ENCODE measurements at places on chromosomes 7 and 10. TPM values are rescaled to one million over a fixed set of nuclear protein-coding genes. Genes with fewer than 3 reads are reported as not detected.

GRCh38 chr7:1113548-1113885, 25.6 kb downstream of the GPER1 start:
- no peak for DNase-seq

DNA sequence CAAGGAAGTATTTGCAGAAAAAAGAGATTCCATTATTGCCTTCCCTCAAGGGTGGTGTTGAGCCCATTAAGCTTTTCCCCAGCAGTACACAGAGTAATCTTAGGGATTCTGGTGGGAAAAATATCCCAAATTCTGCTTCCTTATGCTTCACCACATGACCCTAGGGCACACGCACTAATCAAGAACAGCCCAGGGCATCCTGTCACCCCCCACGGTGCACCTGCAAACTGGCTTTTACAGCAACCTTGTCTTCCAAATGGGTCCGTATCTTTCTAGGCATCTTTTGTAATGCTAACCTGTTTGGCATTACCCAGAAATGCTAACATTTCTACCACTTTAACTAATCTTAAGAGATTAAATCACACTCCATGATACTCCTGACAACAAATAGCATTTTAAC, 926 bp upstream of the C7orf33 start:
- DNase-seq: no peak

DNA sequence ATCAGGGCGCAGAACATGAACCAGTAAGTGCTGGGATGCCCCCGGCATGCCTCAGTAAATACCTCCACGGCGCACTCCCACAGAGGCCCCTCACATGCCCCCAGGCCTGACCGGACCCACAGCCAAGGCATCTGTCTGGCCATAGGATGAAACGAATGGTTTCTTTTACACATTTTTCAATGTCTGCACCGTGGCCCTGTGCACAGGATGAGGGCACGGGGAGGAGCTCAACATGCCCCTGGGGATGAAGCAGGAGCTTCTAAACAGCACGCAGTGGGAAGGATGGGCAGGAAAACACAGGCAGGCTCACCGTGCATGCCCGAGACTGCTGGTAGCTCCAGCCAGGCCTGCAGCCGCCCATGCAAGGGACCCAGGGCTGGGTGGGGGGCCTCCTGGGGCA, 283.3 kb downstream of the TNS3 start:
- DNase-seq: no peak

Gene ZKSCAN5
- total RNA-seq: 17.8 TPM

GRCh38 chr7:151724920-151725584, 151.9 kb downstream of the PRKAG2 start:
- DNase-seq: no peak

Gene ADAM22
- total RNA-seq: 14.6 TPM

Gene CADPS2
- total RNA-seq: 27.8 TPM

- no peak for DNase-seq
Measured at GRCh38 chr7:127266047-127266446, 13.3 kb upstream of the GRM8 start.

DNA sequence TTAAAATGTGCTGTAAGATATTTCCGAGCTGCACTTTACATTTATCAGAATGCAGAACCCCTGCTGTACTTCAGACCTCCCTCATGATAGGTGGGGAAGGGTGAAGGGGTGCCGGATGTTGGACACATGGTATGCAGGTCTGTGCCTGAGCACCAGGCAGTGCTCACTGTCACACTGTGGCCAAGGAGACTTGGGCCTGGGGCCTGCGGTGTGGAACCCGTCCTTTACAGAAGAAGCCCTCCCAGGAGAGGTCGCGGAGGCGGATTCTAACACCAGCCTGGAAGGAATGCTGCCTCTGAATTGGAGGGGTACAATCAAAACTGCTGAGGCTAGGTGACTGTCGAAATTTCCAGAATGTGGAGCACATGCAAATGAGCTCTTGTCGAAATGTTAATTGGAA, 34.5 kb downstream of the DNAJB6 start:
- no peak for DNase-seq

DNA sequence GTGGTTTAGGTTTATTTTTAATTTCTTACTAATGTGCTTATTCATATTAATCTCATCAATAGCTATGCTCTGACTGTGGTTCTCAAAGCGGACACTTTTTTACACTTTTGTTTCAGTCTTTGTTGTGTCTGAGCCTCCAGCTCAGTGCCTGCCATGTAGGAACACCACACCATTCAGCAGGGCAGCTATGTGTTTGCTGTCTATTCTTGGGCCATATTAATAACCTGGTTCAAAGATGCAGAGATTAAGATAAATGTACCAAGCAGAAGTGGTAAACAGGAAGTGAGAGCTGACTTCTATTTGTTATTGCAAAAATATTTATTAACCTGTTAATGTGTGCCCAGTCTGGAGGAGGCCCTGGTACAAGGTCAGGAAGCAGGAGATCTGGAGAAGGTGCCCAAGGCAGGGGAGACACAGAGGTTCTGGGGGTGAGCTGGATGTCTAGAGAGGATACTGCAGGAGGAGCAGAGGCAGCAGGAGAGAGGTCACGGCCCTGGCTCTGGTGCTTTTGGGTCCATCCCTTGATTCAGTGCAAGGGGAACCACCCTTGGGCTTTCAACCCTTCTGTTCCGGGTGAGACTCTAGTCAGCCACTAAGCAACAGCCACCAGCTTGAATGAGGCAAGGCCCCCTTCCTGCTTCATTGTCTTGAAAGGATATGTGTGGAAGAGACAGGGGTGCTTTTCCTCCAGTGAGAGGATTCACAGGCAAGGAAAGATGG, 1.9 kb downstream of the TBXAS1 start:
- DNase-seq: no peak

Gene CCDC172
- total RNA-seq: not detected

- DNase-seq: no peak
Measured at GRCh38 chr10:5364374-5364773, 392 bp upstream of the UCN3 start.

DNA sequence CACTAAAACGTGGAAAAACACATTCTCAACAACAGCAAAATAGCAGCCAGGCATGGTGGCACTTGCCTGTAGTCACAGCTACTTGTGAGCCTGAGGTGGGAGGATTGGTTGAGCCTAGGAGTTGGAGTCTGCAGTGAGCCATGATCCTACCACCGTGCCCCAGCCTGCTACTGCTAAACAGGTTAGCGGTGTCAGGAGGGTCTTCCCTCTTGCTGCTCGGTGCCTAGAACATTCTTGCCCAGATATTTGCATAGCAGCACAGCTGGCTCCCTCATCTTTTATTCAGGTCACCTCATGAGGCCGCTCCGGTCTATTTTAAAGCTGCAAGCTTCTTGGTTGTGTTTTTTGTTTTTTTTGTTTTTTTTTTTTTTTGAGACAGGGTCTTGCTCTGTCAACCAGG, 2.9 kb upstream of the RABGEF1 start:
- no peak for DNase-seq
